ENCODE measurements at places on chromosomes 3 and 15. TPM values are rescaled to one million over a fixed set of nuclear protein-coding genes. Genes with fewer than 3 reads are reported as not detected.

SH3GL3 gene
- not detected for total RNA-seq

TTLL3 gene
- total RNA-seq = 55.3 TPM

MST1R gene
- 4.1 TPM for total RNA-seq

MYH15 gene
- 0.21 TPM for total RNA-seq

MYZAP gene
- total RNA-seq = not detected

SPATA12 gene
- total RNA-seq = not detected

LIPH gene
- not detected for total RNA-seq

PLSCR5 gene
- not detected for total RNA-seq

PPP1R14D gene
- total RNA-seq = not detected

HHLA2 gene
- 1.4 TPM for total RNA-seq

EFCAB12 gene
- 0.69 TPM for total RNA-seq

SPRED1 gene
- 0.15 TPM for total RNA-seq

C3orf20 gene
- not detected for total RNA-seq

RASGRF1 gene
- not detected for total RNA-seq

CLPX gene
- total RNA-seq = 47.3 TPM

PLSCR2 gene
- total RNA-seq = not detected

SLC38A3 gene
- total RNA-seq = not detected

KCNH8 gene
- total RNA-seq = not detected

NUP210 gene
- total RNA-seq = 196 TPM

CATSPER2 gene
- 1.4 TPM for total RNA-seq

ZMYND10 gene
- 3.5 TPM for total RNA-seq

INSYN1 gene
- total RNA-seq = not detected

POLG gene
- total RNA-seq = 105 TPM

GRK7 gene
- total RNA-seq = not detected

NEK10 gene
- 0.79 TPM for total RNA-seq

HESX1 gene
- total RNA-seq = not detected

SLCO2A1 gene
- not detected for total RNA-seq

ASTE1 gene
- 15.1 TPM for total RNA-seq

GHSR gene
- not detected for total RNA-seq

All from activated CD4-positive, alpha-beta T cell treated with anti-CD3 and anti-CD28 coated beads, Interleukin-2, amount 10 ng/mL, durations not matched to agents 7 days and 5 days (primary cell).